T-helper 2 cell treated with Interferon-gamma antibody and Interleukin-4, amounts not matched to agents 5 μg/mL and 100 μg/mL, for 36 hours (primary cell): ENCODE measurements at places on chromosomes 11 and 22.

DNA sequence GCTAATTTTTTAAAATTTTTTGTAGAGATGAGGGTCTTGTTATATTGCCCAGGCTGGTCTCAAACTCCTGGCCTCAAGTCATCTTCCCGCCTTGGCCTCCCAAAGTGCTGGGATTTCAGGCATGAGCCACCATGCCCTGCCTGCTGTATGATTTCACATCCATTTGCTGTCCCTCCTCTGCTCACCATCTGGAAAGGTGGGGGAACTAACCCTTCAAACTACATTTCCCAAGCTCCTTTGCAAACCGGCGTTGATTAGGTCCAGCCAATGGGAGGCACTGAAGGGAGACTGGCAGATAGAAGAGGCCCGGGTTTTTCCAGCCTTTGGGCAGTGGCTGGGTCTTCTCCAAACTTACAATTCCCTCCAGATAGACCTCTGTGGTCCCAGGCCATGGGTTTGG, 19.3 kb downstream of the RFPL1 start:
- DNase-seq: no peak

- DNase-seq: no peak
These were observed 44.4 kb upstream of the WNT11 start for GRCh38 chr11:76250520-76251225.

DNA sequence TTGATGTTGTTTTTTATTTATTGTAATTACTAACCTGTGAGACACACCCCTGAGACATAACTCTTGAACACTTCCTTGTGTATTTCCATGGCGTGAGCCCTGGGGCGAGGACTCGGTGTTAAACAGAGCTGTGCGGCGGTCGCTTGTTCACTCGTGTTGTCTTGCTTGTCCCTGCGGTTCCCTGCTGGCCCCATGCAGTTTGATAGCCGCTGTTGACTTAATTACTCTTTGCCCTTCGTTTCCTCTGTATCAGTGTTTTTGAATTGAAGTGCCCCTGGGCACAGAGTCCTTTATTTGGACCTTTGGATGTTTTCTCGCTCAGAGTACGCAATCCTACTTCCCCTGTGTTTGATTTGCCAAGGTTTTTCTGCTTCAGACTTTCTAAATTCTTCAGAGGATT, 52.7 kb downstream of the TBC1D22A start:
- no peak for DNase-seq

DNA sequence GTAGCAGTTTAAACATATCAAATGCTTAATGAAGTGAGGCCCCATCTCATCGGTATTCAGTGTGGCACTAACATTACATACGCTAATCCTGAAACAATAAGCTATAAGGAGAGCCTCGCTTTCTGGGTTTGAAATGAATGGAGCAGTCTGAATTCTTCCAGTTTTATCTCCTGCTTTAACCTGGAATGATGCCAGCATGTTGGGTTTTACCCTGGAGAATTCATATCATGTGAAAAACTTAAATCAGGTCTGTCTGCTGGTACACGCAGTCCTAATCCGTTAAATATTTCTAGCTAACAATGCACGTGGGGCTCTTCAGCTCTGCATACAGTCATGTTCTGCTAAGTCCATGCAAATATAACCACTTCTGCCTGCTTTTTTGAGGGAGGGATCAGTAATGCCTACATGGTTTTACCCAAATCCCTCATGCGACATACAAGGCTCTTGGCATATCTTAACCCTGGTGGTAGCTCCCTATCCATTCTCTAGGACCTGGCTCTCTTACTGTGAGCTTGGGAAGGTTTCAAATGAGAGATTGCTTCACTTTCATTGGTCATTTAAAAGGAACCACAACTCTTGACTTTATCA, 92.7 kb downstream of the COMMD9 start:
- no peak for DNase-seq

GRCh38 chr11:96197801-96198701, 144.9 kb downstream of the MAML2 start:
- no peak for DNase-seq

DNA sequence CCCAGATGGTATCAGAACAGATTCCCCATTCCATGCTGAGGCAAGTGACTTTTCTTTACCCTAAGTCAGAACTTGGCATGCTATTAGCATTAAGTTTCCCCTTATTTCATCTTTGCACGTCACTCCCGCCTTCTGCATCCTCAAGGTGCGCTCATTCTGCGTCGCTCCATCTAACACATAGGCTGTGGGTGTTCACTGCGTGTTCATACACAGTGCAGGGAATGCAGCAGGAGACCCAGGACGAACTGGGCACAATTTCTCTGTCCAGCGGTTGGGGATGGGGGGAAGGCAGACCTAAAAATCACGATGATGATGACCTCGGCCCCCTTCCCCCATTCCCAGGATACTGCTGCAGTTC, 19.7 kb upstream of the ACR start:
- DNase-seq: no peak

- DNase-seq: peak; percentile 6
These were observed 141.1 kb downstream of the RCN1 start for GRCh38 chr11:32231909-32232493.

DNA sequence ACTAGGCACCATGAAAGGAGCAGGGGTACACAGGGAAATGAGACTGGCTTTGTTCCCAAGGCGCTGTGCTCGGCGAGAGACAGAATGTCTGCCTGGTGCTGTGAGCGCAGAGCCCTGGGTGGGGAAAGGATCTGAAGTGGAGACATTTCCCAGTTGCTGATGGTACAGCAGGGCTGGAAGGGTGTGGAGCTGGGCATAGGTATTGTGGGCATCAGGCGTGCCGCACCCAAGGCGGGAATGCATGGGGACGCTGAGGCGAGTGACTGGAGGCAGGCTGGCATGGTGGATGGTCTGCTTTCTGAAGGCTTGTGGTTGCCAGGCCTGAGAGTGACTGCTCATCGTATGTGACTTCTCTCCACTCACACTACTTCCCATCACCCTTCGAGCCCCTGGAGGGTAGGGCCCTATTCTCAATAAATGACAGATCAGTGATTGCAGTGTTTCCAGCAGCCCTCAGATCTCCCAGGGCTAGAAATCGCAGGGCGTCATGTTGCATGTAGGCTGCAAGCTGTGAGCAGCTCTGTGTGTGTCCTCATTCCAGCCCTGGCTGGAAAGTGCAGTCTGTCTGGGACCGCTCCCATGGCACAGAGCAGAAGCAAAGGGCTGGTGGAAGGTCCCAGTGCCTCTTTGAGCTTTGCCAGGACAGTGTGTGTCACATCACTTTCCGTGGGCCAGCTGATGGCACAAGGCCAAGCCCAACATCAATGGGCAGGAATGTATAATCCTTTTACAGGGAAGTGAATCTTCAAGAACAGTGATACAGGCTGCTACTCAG, 67.7 kb downstream of the TBC1D22A start:
- DNase-seq: no peak

GRCh38 chr11:63480039-63480438, 10.9 kb downstream of the PLAAT5 start:
- no peak for DNase-seq

DNA sequence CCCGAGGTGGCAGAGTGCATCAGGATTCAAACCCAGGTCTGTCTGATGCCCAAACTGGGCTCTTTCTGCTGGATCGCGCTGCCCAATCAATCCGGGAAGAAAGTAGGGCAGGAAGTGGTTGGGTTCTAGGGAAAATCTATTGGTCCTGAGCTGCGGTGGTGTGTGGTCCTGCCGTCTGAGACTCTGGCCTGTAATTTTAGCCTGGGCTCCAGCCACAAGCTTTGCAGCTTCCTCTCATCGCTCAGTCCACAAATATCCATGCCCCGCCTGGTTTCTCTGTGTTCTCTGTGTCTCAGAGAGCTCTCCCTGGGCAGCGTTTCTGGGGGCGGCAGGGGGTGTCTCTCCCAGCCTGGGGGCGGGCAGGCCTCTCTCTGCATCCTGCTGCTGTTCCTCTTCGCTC, 18.7 kb downstream of the CACNG2 start:
- DNase-seq: no peak

DNA sequence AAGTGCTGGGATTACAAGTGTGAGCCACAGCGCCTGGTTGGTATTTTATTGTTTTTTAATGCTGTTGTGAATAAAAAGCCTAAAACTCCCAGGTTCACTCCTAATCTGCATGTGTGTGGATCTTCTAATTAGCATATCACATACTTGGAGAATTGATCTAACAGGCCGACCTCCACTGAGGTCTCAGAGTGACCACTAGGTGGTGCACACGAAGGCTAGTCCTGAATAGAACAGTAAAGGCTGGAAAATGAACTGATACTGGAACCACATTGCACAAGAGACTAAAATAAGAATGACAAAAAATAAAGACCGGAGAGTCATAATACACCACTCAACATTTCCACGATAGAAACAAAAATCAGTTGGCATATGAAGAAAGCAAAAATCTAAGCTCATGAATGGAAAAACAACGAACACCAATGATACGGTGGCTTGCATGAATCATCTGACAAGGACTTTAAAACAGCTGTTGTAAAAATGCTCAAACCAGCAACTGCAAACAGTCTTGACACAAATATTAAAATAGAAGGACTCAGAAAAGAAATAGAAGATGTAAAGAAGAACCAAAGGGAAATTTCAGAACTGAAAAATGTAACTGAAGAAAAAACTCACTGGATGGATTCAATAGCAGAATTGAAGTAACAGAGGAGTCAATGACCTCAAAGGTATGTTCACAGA, 19.2 kb downstream of the PIM3 start:
- no peak for DNase-seq

- DNase-seq: no peak
These were observed 17.1 kb upstream of the LRP5 start for GRCh38 chr11:68295271-68295670.

DNA sequence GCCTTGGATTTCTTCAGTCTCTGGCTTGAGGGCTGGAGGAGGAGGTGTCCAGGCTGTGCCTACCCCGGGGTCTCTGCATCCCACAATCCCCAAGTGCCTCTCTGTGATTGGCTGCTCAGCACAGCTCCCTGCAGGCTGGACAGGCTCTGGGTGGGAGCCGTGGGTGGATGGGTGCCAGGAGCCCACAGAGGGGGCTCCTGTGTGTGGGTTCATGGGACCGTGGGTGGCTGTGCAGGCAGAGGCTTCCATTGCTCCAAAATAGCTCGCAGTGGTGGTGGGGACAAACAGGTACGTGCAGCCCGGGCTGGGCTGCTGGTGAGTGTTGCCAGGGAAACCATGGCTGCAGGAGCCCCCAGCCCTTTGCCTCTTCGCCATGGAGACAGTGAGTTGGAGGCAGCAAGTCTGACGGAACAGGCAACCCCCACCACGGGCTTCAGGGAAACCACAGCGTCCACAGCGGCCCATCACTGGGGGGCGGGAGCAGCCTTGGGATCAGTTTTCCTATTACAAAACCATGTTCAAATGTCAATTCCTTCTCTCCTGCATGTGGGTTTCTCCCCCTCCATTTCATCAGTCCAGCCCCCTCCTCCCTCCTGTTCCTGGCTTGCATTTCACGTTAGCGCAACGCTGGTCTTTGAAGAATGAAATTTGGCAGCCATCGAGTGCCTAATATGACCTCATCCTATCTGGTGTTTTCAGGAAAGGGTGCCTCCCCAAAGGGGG, 155.2 kb downstream of the TRIM29 start:
- DNase-seq: no peak

- no peak for DNase-seq
These were observed 18.3 kb upstream of the SYT7 start for GRCh38 chr11:61598886-61599868.
